ENCODE measurements at places on chromosomes 1 and 21.
A peak's percentile ranks its signal among the peaks of the same experiment; 100 is the strongest.

DNA sequence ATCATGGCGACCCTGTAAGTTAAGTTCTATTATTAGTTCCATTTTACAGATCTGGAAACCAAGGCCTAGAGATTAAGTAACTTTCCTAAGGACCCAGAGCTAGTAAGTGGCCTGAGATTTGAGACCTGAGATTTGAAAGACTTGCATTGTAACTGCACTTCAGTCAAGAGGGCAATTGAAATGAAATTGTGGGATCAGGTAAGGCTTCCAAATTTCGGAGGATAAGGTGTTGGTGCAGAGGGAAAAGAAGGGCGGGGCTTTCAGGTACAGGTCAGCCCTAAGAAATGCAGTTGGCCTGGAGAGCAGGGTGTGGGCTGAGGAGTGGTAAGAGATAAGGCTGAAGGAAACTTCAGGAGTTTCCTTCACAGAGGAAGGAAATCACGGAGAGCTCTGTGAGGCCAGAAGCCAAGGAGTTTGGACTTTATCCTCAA is 51.1 kb downstream of the SLC16A1 start:
- DNase-seq = no peak

GRCh38 chr1:203114202-203114601 is 13.3 kb upstream of the ADORA1 start:
- no peak for DNase-seq

GRCh38 chr1:54375298-54375697 is 30.9 kb downstream of the SSBP3 start:
- no peak for DNase-seq

DNA sequence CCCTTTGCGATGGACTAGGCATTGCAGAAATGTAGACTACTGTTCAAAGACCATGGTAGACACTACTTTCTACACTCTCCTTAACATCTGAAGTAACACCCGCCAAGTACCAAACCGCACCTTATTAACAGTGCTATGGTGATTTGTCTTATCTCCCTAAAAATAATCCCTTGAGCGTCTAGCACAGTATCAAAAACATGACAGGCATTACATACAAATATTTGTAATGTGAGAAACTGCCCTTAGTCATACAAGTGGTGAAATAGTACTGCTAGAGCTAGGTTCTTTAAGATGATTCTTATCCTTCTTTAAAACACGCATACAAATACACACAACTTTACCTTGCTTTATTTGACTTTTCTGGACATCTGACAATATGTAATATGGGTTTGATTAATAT is 27.2 kb downstream of the PUM1 start:
- peak; percentile 11 for DNase-seq

GRCh38 chr1:22141554-22142314 is 1.2 kb downstream of the WNT4 start:
- peak; percentile 35 for DNase-seq

DNA sequence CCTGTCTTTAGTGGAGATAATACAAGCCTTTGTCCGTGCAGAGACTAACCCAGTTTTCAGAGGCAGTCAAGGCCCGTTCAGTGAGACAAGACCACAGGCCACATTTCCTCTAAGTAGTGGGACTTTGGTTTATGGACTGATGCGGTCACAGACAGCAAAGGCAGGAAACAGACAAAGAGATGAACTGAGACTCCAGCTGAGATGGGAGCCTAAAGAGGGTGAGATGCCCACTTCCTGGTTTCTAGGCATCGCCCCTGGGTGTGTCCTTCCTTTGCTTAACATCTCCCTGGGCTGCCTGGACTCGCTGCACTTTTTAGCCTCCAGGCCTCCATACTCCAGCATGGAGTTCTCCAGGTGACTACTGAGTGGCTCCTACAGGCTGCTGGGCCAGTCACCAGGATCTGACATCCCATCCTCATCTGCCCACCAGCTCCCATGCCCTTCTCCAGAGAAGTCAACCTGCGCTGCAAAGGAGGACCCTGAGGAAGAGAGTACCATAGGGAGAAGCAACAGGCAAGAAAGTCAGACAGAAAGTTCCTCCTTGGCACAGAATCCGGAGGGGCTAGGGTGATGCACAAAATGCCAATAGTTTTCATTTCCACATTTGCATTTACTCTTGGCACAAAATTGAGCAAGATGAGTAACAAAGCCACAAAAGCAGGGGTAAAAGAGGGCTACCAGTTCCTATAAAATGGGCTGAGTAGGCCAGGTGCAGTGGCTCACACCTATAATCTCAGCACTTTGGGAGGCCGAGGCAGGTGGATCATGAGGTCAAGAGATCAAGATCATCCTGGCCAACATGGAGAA is 15.1 kb downstream of the THEMIS2 start:
- no peak for DNase-seq

GRCh38 chr1:64493831-64494230 is 23.9 kb downstream of the CACHD1 start:
- DNase-seq = no peak

DNA sequence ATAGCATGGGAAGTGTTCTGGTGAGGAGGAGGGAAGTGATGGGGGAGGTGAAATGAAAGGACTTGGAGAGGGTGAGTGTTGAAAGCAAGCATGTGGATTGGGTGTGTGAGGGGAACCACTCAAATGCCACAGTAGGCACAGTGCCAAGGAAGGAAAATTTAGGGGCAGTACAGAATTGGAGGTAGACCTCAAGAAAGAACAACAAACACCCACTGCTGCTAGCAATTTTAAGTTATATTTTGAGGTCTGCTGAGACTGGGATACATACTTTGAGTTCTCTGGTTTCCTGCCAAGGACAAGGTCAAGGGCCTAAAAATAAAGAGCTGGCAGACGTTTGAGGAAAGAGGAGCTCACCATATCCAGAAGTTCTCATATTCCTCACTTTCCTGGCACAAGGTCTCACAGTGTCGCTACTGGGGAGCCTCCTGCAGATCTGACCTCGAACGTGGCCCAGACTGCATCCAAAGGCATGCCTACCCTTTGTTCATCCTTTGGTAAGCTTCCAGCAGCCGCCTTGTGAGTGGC is 104.0 kb downstream of the BRINP2 start:
- peak; percentile 13 for DNase-seq

GRCh38 chr1:31416101-31416736 is 3.2 kb downstream of the SERINC2 start:
- no peak for DNase-seq

DNA sequence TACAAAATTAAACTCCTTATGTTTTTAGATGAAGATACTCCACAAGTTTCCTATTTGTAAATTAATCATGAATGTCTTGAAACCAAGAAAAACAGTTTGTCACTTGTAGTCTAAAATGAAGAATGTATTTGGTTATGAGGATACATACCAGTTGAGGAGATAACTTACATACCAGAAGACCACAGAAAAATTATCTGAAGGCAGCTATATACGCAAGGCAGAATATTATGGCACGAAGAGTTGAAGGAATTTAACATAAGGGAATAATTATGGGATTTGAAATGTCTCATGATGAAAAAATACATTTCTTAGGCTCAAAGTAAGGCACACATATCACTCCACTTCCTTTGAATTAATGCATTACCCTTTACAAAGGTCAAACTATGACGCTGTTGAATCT is 73.3 kb downstream of the IFI44 start:
- DNase-seq = no peak

GRCh38 chr21:42124081-42124480 is 53.0 kb downstream of the UMODL1 start:
- DNase-seq = no peak

GRCh38 chr1:174809755-174810280 is 189.9 kb upstream of the CACYBP start:
- no peak for DNase-seq

DNA sequence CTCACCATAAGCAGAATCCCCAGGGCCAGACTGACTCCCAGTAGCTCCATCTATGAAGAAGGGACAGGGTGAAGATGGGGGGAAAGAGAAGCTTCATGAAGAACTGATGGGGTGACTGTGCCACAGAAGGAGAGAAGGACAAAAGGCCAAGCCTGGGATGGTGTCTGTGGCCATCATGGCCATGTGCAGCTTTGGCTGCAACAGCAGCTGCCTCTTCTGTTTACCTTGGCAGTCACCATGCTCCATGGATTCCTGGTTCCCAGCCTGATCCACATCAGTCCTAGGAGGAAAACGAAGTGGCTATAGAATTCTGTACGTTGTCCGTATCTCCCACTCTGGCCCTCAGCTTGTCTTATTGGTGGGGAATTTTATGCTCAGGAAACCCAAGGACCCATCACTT is 12.0 kb downstream of the SEMA6C start:
- DNase-seq = no peak

GRCh38 chr21:37220981-37221664 is 46.0 kb downstream of the VPS26C start:
- DNase-seq = peak; percentile 92

GRCh38 chr1:19612530-19612929 is 31.6 kb upstream of the NBL1 start:
- DNase-seq = no peak

DNA sequence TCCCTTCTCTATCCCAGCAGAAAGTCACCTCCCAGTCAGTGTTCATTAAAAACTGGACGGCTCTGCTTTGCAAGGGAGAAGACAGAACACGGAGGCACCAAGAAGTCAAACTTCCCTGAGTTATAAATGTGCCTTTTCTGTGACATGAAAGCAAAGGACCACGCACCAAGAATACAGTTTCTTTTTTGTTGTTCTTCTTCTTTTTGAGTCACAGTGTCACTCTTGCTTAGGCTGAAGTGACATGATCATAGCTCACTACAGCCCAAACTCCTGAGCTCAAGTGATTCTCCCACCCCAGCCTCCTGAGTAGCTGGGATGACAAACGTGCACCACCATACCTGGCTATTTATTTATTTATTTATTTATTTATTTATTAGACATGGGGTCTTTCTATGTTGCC is 22.7 kb downstream of the GLUL start:
- no peak for DNase-seq

DNA sequence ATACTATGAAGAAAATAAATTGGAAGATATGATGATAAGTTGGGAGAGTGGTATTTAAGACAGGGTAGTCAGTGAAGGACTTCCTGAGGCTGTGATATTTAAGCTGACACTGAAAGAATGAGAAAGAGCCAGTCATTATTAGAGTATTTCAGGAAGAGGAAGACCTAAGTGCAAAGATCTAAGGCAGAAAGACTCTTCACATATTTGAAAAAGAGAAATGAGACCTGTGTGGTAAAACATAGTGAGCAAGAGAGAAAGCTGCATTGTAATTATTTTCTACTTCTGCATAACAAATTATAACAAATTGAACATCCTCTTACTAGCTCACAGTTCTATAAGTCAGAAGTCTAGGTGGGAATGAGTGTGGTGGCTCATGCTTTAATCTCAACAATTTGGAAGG is 34.6 kb upstream of the DOCK7 start:
- no peak for DNase-seq

GRCh38 chr1:203239526-203240305 is 10.2 kb upstream of the CHIT1 start:
- no peak for DNase-seq

GRCh38 chr1:9249534-9250410 is 15.2 kb downstream of the H6PD start:
- peak; percentile 80 for DNase-seq

DNA sequence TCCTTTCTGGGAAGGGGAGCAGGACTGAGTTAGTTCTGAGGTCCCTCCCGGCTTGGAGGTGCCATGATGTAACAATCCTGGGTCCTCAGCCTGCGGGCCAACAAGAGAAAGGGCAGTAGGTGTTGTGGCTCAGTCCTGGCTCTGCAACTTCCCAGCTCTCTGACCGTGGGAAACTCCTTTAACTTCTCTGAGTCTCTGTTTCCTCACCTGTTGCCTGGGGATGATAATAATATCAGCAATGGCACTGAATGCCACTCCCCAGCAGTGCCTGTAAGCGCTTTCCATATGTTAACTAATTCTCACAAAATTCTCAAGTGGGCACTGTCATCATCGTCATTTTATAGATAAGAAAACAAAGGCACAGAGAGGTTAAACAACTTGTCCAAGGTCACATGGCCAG is 2.3 kb downstream of the PADI3 start:
- DNase-seq = no peak

Measured in AG08396 (cell line).